Glutamatergic neuron (in vitro differentiated cells): ENCODE measurements at places on chromosomes 6 and 20. TPM values are rescaled to one million over a fixed set of nuclear protein-coding genes. Genes with fewer than 3 reads are reported as not detected.

Gene KCNK15
- total RNA-seq, result 0.22 TPM

Gene DPM1
- 31.9 TPM for total RNA-seq

Gene AVP
- not detected for total RNA-seq

Gene SLC26A8
- 0.29 TPM for total RNA-seq

Gene OTOR
- total RNA-seq, result not detected

Gene BPIFB1
- not detected for total RNA-seq

Gene WFDC8
- not detected for total RNA-seq

Gene FABP7
- total RNA-seq, result 3.3 TPM

Gene HS3ST5
- total RNA-seq, result 17.4 TPM

Gene CLPSL2
- total RNA-seq, result not detected

Gene CYP39A1
- 0.17 TPM for total RNA-seq

Gene CASS4
- not detected for total RNA-seq

Gene PRL
- total RNA-seq, result not detected

Gene SLC52A3
- not detected for total RNA-seq

Gene TMEM200A
- total RNA-seq, result 25.4 TPM

Gene ALDH5A1
- total RNA-seq, result 1.2 TPM

Gene CD24
- total RNA-seq, result 782 TPM

Gene RPS21
- 829 TPM for total RNA-seq

Gene TUBB2B
- 1,777 TPM for total RNA-seq

Gene B3GAT2
- total RNA-seq, result 8.1 TPM

Gene WFDC12
- not detected for total RNA-seq

Gene TNF
- total RNA-seq, result not detected

Gene IL17F
- not detected for total RNA-seq

Gene HDDC2
- total RNA-seq, result 55.4 TPM

Gene NKAIN2
- total RNA-seq, result 0.56 TPM

Gene ANGPT4
- 0.22 TPM for total RNA-seq

Gene BFSP1
- total RNA-seq, result 0.69 TPM

Gene SDCBP2
- total RNA-seq, result 4.0 TPM

Gene GNAS-AS1
- total RNA-seq, result 11.7 TPM

Gene ZSCAN23
- total RNA-seq, result 18.2 TPM

Gene FERMT1
- total RNA-seq, result 0.29 TPM

Gene PACSIN1
- 0.47 TPM for total RNA-seq

Gene ANKEF1
- total RNA-seq, result 4.3 TPM

Gene INSM1
- 332 TPM for total RNA-seq

Gene ENPP4
- total RNA-seq, result 3.1 TPM

Gene KCNK16
- total RNA-seq, result not detected

Gene SERINC3
- 125 TPM for total RNA-seq

Gene PRDM1
- not detected for total RNA-seq

Gene LY6G6C
- total RNA-seq, result 1.8 TPM

Gene SPATS1
- not detected for total RNA-seq

Gene PPP1R3G
- not detected for total RNA-seq

Gene TBC1D20
- 39.6 TPM for total RNA-seq

Gene NTSR1
- 4.0 TPM for total RNA-seq

Gene FRMD1
- total RNA-seq, result not detected

Gene C6orf141
- not detected for total RNA-seq
